Tracheal epithelial cell (primary cell): ENCODE measurements at places on chromosomes 3 and 15. TPM values are rescaled to one million over a fixed set of nuclear protein-coding genes. Genes with fewer than 3 reads are reported as not detected.

Gene GPR27
- 1.5 and 1.9 TPM in 2 replicates for total RNA-seq

Gene COPG1
- total RNA-seq = 107 and 172 TPM in 2 replicates

Gene SERPINI2
- total RNA-seq = not detected in 2 replicates

Gene CTDSPL
- total RNA-seq = 61.4 and 162 TPM in 2 replicates

Gene TM6SF1
- 2.7 and 2.8 TPM in 2 replicates for total RNA-seq

Gene TAGLN3
- total RNA-seq = 1.1 and 3.6 TPM in 2 replicates

Gene SKOR1
- not detected in 2 replicates for total RNA-seq

Gene PTX3
- total RNA-seq = 0.85 and 5.8 TPM in 2 replicates

Gene SPSB4
- under 0.01 TPM in 1 of 2 replicates, not detected in the other for total RNA-seq
